ENCODE measurements at places on chromosomes 12 and 14.

GRCh38 chr14:49980027-49980426 lies 87.1 kb downstream of the ARF6 start:
- no peaks in the 10 kb centered on the region for H3K27me3 ChIP-seq
- DNase-seq = no peak
- peak overlapping the region; percentile 47 for H3K27ac ChIP-seq
- peak overlapping the region; percentile 56 for H3K4me3 ChIP-seq

- H3K36me3 ChIP-seq = peaks cover 63% of the 10 kb centered on the region
- peak overlapping the region; percentile 15 for H3K27ac ChIP-seq
- no peak for DNase-seq
- no peak overlapping the region for H3K4me3 ChIP-seq
- peaks cover 47% of the 10 kb centered on the region for H3K4me1 ChIP-seq
These were observed 46.6 kb downstream of the USP15 start for GRCh38 chr12:62306569-62307530.

DNA sequence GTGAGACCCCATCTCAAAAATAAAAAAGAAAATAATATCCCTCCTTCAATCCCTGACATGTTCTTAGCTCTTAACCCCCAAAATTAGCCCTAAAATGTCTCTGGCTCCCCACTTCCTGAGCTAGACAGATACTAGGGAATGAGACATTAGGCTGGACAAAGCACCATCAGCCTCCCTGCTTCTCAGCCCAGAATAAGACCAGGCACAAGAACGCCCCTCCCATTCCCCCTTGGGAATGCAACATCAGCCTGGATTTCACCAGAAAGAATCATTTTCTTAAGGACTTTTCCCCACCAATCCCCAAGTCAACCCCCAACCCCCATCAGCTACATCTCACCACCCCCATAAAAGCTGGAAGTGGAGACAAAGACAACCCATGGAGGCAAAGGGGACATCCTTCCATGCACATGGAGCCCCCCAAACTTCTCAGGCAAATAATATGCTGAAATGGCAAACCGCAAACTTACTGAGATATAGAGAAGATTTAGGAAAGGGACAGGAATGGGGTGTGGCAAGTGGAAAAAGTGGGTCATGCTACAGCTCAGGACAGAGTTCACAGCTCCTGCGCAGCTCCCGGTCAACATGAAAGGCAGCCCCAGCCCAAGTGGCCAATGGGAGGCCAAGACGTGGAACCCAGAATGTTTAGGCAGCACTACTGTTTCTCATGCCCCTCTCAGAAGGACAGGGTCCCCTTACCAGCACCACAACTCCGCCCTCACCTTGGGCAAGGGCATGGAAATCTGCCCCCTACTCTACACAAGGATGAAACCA lies 2.7 kb downstream of the CHD4 start:
- H3K4me1 ChIP-seq = peaks cover 38% of the 10 kb centered on the region
- peaks cover 62% of the 10 kb centered on the region for H3K36me3 ChIP-seq

DNA sequence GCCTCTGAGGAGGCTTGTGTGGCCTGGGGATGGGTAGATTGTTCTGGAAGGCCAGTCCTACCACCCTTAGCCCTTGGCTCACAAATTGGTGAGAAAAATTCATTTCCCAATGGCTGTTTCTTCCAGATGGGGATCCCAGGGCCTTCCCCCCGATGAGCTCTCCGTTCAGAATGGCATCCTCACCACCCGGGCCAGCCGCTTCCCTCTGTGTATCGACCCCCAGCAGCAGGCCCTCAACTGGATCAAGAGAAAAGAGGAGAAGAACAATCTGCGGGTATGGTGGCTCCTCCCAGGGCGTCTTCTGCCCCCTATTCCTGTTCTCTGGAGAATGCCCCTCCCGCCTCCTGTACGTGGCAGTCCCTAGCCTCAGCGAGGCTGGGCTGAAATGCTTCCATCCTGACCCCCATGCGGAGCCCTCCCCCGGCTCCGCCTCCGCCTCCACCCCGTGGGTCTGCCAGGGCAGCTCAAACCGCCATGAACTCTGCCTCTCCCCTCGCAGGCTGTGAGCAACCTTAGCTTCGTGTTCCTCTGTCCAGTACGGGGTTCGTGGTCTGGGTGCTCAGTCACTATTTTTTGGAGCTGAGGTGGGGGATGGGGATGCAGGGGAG lies 57.8 kb downstream of the CCDC92 start:
- no peak overlapping the region for H3K4me3 ChIP-seq
- peaks cover 4% of the 10 kb centered on the region for H3K27me3 ChIP-seq
- H3K27ac ChIP-seq = no peak overlapping the region
- peaks cover 12% of the 10 kb centered on the region for H3K4me1 ChIP-seq
